ENCODE measurements at places on chromosomes 7 and 10.
A peak's percentile ranks its signal among the peaks of the same experiment; 100 is the strongest.

GRCh38 chr10:116743266-116744064, 1.1 kb upstream of the HSPA12A start:
- DNase-seq: no peak

- no peak for DNase-seq
Measured at GRCh38 chr7:46301677-46302076, 380.6 kb upstream of the IGFBP3 start.

- DNase-seq: no peak
Measured at GRCh38 chr7:47402941-47403866, 178.7 kb downstream of the TNS3 start.

DNA sequence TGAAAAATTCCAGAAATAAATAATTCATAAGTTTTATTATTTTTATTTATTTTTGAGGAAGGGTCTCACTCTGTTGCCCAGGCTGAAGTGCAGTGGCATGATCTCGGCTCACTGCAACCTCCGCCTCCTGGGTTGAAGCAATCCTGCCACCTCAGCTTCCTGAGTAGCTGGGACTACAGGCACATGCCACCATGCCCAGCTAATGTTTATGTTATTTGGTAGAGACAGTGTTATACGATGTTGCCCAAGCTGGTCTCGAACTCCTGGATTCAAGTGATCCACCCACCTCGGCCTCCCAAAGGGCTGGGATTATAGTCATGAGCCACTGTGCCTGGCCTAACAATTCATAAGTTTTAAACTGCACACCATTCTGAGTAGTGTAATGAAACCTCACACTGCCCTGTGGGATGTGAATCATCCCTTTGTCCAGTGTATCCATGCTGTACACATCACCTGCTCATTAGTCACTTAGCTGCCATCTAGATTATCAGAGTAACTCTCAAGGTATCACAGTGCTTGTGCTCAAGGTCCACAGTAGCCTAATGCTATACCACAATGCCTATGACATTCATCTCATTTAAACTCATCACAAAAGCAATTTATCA, 17.9 kb downstream of the RTKN2 start:
- no peak for DNase-seq

DNA sequence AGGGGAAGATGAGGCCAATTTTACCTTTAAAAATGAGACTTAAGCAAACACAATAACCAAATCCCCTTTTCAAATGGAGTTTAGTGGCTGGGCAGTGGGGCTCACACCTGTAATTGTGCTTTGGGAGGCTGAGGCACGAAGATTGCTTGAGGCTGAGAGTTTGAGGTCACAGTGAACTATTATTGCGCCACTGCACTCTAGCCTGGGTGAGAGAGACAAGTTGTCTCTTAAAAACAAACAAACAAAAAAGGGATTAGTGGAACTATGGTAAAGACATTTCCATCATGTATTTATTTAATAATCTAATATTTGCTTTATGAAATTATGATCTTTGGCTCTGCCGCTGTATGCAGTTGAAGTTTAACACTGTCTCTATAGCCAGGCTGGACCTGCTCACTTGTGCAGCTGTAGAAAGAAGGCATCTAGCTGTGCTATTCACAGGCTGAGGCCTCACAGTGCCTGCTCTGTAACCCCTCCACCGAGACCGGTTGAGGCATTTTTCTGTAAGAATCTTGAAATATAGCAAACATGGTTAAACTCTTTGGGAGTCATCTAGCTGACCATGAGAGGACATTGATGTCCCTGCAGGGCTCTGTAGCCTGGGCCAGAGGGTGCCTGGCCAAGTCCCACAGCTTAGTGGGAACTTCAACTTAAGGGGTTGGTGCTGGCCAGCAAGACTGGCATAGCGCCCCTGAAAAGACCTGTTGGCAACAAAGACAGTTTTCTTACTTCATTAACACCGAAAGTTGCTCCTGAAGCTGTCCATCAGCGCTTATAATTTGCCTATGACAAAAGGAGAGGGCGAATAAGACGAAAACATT, 131.8 kb downstream of the BMPER start:
- DNase-seq: no peak

DNA sequence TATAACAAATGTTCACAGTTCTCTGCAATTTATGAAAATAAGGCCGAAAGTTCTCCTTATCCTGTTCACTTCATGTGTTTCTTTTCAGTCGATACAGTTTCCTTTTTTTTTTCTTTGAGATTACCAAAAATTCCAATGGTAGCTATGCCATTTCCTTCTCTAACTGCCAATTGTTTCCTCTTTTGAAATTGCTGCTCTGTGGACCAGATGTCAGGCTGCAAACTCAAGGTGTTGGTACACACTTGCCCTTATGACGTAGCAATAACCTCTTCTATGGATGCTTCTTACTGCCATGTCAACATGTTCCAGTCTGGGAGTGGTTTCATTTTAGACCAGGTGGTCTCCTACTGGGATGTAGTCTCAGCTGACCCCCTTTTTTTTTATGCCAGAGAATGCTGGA, 52.9 kb downstream of the CASD1 start:
- DNase-seq: no peak

DNA sequence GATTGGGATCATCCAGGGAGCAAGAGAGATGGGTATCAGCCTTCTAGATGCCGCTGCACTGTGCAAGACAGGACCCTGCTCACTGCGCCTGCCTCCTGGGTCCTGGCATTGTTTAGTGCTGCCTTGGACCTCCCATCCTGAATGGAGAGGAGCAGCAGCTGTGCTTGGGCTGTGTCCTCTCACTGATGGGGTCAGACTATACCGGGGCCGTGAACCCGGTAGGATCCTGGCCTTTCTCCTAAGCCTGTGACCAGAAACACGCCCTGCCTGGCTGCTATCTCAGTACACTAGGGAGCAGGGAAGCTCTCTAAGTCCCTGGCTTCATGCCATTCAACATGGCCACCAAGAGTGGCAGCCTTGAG, 309.4 kb upstream of the ZNF32 start:
- no peak for DNase-seq

DNA sequence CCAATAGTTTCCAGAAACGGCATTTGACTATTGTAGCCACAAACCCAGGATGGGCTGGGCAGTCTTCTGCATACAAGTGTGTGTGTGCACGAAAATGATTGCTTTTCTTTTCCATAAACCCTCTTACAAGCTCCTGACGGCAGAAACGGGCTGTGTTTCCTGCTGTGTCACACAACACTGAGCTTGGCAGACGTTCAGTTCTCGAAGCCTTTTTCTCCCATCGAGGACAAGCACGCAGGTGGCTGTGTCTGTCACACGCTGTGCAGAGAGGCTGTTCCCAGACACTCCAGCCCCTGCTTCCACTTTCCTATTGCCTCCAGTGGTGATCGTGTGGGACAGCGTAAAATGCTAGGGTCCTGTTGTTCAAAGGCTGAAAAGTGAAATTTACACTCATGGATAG, 32.1 kb downstream of the RBAK start:
- peak; percentile 75 for DNase-seq

DNA sequence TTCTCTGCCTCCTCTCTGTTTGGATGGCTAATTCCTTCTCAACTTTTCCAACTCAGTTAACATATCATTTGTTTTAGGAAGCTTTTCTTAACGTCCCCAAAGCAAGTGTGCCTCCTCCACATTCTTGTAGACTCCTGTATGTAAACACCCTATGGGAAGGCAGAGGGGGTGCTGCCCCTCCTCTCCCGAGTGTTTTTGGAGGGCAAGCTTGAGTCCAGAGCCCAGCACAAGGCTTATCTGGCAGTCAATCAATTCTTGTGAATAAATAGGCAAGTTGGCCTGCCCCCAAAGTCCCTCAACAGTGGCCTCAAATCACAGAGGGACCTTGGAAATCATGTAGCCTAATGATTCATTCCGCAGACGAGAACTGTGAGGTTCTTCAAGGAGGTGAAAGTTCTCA, 305.6 kb downstream of the RPS24 start:
- no peak for DNase-seq

DNA sequence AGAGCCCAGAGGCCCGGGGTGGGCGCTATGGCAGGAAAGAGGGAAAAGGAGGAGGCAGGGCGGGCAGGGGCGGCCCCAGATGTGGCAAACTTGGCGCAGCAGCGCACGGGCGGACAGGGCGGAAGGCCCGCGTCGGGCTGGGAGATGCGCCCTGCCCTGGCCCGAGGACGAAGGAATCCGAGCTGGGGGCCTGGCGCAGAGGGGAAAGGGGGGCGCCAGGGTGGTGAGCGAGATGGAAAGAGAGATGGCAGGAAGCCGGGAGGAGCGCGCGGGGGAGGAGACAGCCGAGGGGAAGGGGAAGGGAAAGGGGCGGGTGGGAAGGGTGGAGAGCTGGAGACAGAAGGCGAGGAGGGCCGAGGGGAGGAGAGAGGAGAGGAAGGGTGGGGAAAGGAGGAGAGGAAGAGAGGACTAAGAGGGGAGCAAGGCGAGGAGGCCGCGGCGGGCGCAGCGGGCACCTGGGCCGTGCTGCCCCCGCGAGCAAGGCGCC, at the start of gene MARVELD1:
Gene MARVELD1 (plus strand): TSS at position 392 of the 487 bp plus-strand sequence. CDS start 147 bp downstream, outside the sequence.
- DNase-seq: peak; percentile 71

DNA sequence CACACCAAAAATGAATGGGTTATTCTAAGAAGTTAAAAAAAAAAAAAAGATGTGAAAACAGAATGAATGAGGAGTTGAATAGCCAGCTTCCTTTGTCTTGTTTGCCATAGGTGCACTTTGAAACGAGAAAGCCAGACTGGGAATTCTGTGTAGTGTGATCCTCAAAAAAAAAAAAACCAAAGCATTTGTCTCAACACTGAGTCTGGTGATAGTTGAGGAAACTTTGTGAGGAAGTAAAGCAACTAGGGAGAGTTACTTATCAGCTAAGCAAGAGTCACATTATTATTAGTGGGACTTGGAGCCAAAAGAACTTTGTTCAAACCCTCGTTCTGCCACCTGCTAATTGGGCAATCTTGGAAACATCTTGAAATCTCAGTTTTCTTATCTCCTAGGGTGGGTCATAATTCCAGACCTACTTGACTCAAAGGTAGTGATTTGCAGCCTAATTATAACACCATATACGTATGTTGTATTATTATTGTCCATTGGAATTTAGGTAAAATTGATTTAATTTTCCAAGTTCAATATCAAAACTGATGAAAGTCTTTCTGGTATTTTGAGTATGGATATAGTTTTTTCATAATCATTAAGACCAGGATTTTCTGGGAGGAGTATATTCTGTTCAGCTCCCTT, 99.8 kb upstream of the GJD4 start:
- DNase-seq: no peak

DNA sequence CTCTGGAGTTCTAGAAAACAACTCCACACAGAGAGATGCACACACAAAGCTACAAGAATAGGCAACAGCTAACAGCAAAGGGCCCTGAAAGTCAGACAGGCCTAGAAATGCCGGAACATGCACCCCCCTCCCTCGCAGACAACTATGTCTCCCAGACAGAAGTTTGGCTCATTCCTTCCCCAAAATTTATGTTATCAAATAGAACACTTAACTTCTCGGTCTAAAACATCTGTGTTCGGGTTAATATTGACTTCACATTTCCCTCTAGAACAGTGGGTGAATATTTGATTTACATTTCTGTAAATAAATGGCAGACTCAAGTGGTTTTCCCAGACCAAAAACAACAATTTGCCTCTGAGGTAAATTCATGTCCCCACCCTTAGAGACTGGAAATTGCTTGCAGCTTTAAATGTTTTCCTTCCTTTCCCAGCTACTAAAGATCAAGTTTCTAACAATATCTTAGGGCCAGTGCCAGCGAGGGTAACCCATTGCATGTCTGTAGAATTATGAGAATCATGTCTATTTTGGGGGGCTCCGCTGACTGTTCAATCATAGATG, 92.5 kb upstream of the INHBA start:
- DNase-seq: no peak
